ENCODE measurements at places on chromosomes 7 and 10.

DNA sequence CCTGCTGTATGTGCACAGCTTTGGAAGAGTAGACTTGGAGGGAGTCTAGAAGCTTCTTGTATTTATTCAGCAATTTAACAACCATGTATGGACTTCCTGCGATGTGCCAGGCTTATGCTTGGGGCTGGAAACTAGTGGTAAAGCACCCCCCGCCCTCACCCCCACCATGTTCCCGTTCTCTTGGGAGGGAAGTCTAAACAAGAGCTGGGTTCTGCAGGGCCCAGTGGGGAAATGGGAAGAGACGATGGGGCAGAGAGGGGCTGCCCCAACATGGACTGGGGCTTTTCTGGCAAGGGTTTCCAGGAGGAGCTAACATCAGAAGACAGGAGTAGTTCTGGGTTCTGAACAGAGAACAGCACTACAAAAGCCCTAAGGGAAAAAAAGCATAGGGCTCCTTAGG is 8.0 kb downstream of the RASSF4 start:
- no peak for DNase-seq

DNA sequence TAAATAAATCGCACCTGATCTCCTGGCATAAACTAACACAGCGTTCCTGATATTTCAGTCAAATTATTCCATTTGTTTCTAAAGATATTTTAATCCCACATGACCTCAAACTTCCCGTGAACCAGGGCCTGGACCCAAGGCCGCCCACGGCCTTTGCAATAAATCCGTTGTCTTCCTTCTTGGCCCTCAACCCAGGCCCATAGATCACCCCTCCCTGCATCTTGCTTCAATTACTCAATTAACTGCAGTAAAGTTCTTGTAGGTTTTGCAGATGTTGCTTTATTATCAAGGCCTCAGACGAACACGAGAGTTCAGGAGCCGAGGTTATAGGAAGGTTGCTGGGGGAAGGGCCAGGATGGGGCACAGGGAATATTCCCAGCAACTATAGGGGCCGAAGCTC is 249.4 kb downstream of the RAB11FIP2 start:
- DNase-seq: no peak

DNA sequence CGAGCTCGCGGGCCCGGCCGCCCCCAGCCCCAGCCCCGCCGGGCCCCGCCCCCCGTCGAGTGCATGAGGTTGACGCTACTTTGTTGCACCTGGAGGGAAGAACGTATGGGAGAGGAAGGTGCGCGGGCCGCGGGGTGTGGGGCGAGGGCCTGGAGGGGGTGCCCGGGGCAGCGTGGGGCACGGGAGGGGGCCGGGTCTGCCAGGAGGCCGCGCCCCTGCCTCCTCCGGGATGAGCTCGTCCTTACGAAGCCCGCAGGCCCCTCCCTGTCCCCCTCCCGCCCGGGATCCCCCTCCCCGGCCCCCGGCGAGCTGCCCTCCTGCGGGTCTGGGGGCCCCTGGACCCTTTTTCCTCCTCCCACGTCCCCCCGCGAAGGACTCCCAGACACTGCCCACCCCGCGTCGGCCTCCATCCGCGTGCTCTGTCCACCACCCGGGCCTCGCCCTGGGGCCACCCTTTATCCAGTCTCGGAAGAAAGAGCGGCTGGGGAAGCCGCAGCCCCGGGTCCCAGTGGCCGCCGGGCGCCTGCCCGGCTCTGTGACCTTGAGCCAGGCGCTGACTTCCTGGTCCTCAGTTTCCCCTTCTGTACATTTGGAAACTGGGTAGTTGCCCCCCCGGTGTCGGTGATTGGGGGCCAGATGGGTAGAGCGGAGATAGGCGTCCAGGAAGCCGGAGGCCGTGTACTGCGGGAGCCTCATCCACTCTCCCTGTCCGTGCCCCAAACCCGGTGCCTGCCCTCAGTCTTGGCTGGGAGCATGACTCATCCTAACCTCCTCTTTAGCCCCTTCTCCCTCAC is 521 bp downstream of the LIMK1 start:
- no peak for DNase-seq

- DNase-seq: no peak
Measured at GRCh38 chr7:150337179-150337578, 4.2 kb downstream of the RARRES2 start.

- DNase-seq: no peak
Measured at GRCh38 chr10:89466599-89467035, 52.2 kb downstream of the IFIT5 start.

DNA sequence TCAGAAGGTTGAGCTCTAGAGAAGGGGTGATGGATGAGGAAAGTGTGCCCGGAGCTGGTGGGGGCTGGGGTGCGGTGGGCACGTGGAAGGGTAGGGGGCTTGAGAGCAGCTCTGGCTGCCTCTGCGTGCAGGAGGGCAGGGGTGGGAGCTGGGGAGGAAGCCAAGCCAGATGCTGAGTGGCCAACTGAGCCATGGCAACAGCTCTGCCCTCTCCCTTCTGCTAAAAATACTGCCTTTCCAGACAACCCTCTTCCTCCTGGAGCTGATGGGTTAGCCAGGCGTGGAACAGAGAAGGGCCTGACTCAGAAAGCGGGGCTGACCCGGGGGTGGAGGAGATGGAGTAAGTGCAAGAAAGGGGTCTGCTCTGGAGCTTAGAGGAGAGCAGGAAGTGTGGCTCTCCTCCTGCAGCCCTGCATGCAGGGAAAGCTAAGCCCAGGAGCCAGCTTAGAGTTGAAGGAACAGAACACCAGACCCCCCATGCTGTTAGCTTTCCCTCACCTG is 114.6 kb upstream of the AGK start:
- no peak for DNase-seq

Data from activated T-helper 1 cell treated with anti-CD3 and anti-CD28 coated beads, Interleukin-12 subunit alpha, Interleukin-12 subunit beta, Interleukin-2, Interleukin-4 antibody, amounts not matched to agents 30 ng/mL and 10 ng/mL and 1 ng/mL, durations not matched to agents 14 hours and 24 hours and 36 hours (primary cell).